Stimulated activated CD8-positive, alpha-beta memory T cell treated with anti-CD3 and anti-CD28 coated beads, Interleukin-4, amount 100 ng/mL, for 4 hours (primary cell): ENCODE measurements at places on chromosomes 1 and 21.

DNA sequence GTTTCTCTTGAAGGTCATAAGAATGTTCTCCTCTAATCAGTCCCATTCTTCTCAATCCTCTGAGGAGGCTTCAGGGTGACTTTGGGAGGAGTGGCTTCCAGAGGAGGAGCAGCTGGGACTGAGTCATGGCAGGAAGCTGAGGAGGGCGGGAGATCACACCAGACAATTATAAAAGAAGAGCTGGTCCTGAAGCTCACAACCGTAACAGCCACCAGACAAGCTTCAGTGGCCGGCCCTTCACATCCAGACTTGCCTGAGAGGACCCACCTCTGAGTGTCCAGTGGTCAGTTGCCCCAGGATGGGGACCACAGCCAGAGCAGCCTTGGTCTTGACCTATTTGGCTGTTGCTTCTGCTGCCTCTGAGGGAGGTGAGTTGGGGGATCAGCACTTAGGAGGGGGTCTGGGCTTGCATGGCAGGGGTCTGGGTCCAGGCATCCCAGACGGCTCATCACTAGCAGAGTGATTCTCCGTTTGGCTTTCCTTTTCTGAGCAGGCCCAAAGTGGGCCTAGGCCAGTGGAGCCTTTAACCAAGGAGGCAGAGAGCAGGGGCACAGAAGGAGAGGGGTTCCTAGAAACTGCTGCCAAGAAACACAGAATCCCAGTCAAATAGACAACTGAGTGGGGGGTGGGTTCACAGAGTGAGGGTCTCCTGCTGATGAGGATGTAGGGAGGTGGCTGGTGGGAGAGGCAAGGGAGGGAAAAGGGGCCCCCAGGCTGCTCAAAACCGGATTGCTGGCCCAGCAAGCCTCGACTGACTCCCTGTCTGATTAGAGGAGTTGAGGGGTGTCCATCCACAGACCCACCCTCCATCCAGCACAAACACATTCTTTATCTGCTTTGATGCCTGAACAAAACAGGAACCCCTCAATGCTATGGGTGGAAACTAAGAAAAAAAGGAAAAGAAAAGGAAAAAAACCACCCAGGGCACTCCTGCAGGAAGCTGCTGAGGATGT lies at the start of gene ECM1:
Gene ECM1 (plus strand): TSS at position 198 of the 953 bp plus-strand sequence. CDS start 101 bp downstream, at position 299.
- DNase-seq, result no peak

DNA sequence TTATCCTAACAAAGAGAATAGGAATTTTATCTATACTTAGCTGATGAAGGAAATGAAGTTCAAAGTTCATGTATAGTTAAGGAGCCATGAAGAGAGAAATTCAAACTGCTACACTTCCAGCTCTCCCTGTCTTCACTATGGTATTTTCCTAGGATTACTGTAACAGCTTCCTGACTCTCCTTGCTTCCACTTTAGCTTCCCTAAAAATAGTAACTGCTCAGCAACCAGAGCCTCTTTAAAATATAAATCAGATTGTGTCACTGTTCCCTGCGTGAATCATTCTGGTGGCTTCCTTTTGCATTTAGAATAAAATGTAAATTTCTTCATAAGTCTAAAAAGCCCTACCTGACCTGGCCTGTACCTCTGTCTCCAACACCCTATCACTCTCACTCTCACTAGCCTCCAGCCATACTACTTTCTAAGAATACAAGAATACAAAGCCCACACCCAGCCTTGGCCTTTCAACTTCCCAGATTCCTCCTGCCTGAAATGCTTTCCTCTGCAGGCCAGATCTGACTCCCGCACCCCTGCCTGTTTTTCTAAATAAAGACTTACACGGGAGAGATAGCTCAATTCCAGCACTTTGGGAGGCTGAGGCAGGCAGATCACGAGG lies 30.5 kb downstream of the OR10J1 start:
- no peak for DNase-seq

- no peak for DNase-seq
Measured at GRCh38 chr21:31447505-31447904, 103.4 kb upstream of the TIAM1 start.

DNA sequence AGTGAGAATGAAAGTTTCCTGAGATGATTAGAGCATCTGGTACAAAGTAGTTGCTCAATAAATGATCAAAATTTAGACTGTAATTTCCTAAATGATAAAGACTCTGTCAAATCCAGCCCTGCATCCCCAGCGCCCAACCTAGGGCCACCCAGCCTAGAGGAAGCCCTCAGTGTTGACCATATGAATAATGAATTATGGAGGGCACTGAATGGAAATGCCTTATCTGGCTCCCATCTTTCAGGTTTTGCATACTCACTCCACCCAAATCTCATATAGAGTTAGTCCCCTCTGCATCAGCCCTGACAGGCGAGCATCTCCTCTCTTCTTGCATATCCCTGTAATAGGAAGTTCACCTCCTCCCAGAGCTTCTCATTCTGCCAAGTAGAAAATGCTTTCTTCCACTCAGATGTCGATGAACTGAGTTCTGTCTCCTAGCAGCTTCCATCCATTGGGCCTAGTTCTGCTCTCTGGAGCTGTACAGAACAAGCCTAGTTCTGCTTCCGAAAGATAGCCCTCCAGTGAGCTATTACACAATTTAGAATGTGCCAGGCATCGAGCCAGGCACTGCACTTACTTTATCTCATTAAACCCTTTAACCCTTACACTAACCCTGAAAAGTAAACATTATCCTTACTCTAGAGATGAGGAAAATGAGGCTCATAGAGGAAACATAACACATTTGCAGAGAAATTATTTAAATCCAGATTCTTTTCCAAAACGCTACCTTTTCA lies 20.9 kb downstream of the COA7 start:
- no peak for DNase-seq
